Activated CD8-positive, alpha-beta memory T cell treated with anti-CD3 and anti-CD28 coated beads for 1 hour (primary cell): ENCODE measurements at places on chromosomes 1 and 21.

- no peak for DNase-seq
Observed at GRCh38 chr21:34936371-34936789, 112.7 kb downstream of the RUNX1 start.

- DNase-seq = no peak
Observed at GRCh38 chr1:22702296-22703085, 8.1 kb upstream of the EPHB2 start.

DNA sequence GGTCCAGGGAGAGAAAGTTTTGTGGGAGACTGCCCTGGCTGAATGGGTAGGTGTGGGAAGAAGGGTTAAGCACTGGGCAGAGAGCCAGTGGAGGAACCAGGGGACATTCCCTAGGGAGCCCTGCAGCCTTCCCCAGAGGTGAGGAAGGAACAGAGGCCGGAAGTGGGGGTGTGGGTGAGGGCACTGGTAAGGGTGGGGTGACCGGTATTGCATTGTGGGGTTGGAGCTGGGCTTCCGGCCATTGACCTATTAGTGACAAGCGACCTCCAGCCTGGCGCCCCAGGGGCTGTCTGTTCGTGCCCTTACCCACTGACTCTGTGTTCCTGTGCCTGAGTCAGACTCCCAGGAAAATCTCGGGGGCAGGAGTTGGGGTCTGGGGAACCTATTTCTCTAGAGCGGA, 3.5 kb upstream of the TSPAN1 start:
- no peak for DNase-seq

GRCh38 chr21:27040738-27041469, 74.0 kb upstream of the ADAMTS5 start:
- DNase-seq = no peak

GRCh38 chr1:110505596-110505995, 13.4 kb downstream of the KCNA10 start:
- DNase-seq = no peak

DNA sequence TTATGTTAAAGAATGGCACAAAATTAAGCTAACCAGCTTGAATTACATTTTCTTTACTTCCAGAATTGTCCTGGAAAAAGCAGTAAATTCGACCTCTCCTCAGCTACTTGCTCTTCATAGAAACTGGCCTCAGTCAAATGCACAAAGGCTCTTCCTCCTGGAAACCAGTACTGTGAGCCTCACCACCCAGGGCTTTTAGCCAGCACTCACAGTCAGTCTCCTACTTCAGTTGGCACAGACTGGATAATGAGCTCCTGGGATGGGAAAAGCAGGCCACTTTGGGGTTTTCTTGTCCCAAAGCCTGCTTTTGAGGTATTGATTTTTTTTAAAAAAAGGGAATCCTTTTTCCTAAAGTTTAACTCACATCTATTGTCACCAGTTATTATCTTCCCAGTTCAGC, 40.4 kb downstream of the SCYL3 start:
- no peak for DNase-seq

GRCh38 chr1:169574336-169574735, 11.9 kb downstream of the F5 start:
- no peak for DNase-seq

GRCh38 chr21:36166705-36167104, 10.1 kb downstream of the DOP1B start:
- no peak for DNase-seq

DNA sequence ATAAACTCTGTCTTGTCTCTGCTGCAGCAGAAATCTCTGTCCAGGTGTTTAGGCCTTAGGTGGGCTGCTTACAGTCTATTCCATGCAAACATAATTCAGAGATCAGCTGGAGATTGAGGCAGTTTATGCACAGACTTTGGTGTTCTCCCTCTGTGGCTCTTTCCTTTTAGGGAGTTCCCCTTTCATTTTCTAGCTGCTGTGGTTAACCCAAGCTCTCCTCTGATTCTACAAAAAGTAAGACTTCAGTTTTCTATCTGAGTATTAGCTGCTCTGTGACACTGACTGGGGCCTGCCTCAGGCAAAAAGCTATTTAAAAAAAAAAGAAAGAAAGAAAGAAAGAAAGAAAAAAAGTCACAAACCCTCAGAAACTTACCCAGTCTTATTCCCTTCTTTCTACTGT, 211.1 kb downstream of the CAMTA1 start:
- DNase-seq = no peak

DNA sequence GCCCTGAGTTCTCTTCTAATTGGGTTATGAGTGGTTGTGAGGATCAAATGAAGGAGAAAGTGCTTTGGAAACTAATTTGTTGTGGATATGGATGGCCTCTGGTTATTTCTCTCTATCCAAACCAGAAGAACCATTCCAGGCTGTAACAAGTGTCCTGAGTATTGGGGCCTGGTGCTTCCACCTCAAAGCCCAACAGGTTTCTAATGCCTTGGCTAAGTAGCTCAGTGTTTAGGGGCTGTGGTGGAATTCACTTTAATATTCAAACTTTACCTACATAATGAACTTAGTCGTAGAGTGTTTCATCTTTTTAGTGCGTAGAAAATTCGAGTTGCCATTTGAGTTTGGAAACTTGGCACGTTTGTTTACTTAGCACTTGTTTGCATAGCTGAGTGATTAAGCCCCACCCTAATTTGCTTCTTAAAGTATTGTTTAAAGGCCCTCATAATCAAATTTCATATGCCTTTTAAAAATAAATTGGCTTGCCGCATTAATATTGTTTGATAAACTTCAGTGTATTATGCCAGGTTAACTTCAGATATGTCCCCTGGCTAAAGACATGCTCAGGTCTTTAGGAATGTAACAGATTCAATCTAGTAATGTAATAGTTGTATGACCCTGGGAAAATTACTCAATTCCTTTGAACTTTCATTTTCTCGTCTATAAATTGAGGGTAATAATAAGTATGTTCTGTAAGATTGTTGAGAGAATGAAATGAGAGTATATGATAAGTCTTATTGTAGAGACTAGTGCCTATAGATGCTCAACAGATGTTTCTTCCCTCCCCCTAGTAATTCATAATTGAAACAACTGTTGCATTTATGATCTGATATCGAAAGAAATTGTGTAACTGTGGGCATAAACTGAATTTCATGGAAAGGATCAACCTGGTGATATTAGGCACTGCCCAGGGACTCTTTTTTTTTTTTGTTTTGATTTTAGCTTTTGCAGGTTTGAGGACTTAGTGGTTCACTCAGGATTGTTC, 1.6 kb downstream of the AGO4 start:
- DNase-seq = no peak

- peak; percentile 88 for DNase-seq
Observed at GRCh38 chr1:77978969-77979876, at the start of gene FUBP1. Gene FUBP1, minus strand, starts transcription at chr1:77979072. Its CDS starts 68 bp downstream, at chr1:77979004.

GRCh38 chr1:36705629-36706028, 222.9 kb upstream of the CSF3R start:
- DNase-seq = no peak

- no peak for DNase-seq
Observed at GRCh38 chr1:60488847-60489246, 415.3 kb upstream of the C1orf87 start.

- no peak for DNase-seq
Observed at GRCh38 chr1:113320972-113321680, 69.2 kb upstream of the MAGI3 start.

DNA sequence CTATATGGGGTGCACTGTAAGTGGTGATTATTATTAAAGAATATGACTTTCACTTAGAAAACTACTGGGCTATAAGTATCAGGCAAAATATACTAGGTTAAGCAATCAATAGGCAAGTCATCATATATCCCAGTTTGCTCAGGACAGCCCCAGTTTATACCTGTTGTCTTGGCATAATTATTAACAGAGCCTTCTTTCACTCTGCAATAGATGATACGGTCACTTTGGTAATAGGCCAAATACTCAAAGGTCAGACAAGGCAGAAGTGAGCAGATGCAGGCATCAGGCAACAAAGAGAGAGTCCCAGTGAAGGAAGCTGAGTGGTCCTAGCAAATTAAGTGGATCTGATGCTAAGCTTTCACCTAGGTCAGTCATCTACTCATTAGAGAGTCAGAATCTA, 599.9 kb downstream of the LMO4 start:
- no peak for DNase-seq

- DNase-seq = no peak
Observed at GRCh38 chr1:97084546-97084945, 363.0 kb downstream of the PTBP2 start.

DNA sequence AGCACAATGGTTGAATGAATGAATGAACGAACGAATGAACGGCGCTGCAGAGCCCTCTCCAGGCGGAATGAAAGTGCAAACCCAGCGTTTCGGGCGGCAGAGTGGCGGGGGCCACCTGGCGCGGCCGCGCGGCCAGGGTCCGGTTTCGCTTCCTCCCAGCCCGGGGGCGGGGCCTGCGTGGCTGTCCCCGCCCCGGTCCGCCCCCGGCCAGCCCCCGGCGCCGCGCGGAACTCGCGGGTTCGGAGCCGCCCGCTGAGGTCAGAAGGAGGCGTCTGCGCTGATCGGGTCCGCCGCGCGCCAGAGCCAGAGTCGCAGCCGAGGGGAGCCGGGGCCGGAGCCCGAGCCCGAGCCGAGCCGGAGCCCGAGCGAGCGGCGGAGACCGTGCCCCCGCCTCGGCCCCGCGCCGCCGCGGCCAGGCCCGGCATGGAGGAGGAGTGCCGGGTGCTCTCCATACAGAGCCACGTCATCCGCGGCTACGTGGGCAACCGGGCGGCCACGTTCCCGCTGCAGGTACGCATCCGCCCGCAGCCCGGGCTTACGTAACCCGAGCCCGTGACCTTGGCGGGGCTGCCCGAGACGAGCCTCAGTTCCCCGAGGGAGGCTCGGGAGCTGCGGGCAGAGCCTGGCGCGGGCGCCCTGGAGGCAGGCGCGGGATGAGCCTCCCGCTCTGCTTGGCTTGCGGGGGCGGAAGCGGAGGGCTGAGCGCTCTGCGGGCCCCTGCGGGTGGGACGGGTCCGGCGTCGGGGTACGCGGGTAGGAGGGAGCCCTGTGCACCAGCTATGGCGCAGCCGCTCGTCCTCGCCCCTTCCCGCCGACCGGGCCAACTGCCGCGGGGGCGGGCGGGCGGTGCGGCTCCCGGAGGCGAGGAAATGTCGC, at the start of gene PDXK:
Gene PDXK (plus strand): TSS at position 258 of the 876 bp plus-strand sequence. CDS start 166 bp downstream, at position 424.
- peak; percentile 63 for DNase-seq

DNA sequence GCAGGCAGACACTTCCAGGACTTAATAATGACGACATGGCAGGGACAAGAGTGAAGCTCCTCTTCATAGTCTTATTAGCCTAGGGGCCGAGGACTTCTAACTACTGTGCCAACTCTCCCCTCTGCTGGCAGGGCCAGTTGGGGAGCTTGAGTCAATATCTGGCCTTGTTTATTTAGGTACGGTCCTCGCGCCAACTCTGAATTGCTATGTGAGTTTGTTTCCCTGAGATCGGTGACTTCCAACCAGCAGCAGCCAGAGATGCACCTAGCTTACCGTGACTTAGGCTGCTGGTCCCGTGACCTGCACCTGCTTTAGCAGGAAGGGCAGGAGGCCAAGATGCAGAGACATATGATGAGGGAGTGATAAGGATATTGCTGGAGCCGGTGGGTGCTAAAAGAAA, 451.1 kb downstream of the PCP4 start:
- DNase-seq = no peak
